ENCODE measurements at places on chromosomes 13 and 19.

DNA sequence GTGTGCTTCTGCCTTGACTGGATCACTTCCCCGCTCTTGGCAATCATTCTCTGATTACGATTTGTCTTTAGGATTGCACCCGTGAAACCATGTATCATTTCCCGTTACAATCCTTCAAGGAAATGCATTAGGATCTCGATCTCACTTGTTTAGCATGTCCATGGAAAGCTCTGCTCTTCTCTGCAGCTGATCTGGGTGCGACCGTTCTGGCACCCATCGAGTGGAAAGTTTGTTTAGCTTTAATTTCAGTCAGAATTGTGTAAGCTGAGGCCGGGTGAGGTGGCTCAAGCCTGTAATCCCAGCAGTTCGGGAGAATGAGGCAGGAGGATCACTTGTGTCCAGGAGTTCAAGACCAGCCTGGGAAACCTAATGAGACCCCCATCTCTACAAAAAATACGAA is 30.9 kb downstream of the NUMBL start:
- no peak for DNase-seq

DNA sequence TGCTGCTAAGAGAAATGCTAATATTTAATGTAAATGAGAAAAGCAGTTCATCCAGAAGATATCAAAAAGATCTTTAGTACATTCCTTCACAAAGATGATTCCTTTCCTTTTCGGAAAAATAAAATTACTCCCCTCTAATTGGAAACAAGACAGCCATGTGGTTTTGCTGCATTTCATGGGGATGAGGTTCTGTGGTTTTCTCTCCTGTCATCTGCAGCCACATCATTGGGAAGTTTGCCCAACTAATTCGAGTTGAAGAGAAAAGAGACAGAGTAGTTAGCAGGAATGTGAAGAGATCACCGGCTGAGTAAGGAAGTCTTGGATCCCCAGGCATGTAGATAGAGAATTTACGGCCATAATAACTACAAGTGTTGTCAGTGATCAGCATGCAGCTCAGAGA is 122.1 kb downstream of the CYSLTR2 start:
- no peak for DNase-seq

GRCh38 chr13:99042521-99043250 is 64.8 kb upstream of the DOCK9 start:
- no peak for DNase-seq

DNA sequence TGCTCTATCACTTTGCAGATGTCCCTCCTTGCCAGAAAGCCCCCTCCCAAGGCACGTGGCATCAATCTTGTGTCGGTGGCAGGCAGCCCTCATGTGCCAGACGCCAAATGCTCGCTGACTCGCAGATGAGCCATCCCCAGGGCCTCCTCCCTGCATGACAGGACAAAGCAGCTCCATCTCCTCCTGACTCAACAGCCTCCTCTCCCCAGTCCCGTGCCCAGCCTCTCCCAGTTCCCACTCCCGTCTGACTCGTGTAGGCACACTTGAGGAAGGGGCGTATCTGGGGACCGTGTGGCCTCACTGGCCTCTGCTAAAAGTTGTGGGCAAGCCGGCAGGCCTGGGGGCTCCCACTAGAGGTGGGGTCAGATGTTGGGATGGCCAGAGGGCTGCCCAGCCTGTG is 133.6 kb downstream of the STK24 start:
- DNase-seq = no peak

GRCh38 chr13:112870051-112870331 is 99.0 kb upstream of the MCF2L start:
- no peak for DNase-seq

- DNase-seq = no peak
Measured at GRCh38 chr13:98189841-98190505, 12.9 kb upstream of the RNF113B start.

DNA sequence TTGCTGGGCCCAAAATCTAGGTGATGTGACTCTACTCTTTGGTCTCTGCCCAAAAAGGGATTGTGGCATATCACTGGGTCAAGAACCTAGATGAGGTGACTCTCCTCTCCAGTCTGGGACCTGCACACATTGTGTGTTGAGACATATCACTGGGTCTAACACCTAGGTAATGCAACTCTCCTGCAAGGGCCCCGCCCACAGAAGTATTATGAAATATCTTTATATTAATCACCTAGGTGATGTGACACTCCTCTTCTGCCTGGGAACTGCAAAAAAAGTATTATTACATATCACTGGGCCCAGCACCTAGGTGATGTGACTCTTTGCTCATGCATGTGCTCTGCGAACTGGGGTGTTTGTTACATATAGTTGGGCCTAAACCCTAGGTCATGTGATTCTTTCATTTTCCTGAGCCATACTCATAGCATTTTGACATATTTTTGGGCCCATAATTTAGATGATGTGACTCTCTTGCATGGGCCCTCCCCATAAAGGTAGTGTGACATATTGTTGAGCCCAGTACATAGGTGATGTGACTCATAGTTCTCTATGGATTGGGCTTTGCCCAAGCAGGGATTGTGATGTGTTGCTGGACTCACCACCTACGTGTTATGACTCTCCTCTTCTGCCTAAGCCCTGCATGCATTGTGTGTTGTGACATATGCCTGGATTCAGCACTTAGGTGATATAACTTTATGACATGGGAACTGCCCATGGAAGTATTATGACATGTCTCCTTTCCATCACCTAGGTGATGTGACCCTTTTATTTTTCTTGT is 11.2 kb upstream of the ZNF681 start:
- DNase-seq = no peak

GRCh38 chr13:36124236-36124822 is 6.9 kb downstream of the DCLK1 start:
- DNase-seq = no peak

GRCh38 chr19:18594824-18595373 is 6.3 kb downstream of the REX1BD start:
- DNase-seq = no peak

GRCh38 chr13:33218426-33218825 is 67.1 kb downstream of the STARD13 start:
- DNase-seq = no peak

GRCh38 chr13:32530841-32531253 is 7.7 kb downstream of the N4BP2L2 start:
- DNase-seq = no peak

DNA sequence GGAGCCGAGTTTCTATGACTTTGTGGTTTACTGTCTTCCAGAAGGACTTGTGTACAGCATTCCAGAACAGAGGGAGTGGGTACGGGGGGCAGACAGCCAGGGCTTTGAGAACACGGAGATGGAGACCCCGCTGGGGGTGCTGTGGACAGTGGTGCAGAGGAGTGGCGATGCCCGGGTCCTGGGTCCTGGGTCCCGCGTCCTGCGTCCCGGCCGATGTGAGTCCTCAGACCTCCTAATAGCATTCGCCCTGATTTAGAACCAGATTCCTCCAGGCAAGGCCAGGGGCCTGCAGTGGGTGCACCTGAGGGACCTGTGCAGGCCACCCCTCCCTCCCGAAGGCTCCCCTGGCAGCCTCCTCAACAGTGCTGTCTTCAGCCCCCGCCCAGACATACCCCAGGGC is 97.9 kb downstream of the KDM4B start:
- no peak for DNase-seq

DNA sequence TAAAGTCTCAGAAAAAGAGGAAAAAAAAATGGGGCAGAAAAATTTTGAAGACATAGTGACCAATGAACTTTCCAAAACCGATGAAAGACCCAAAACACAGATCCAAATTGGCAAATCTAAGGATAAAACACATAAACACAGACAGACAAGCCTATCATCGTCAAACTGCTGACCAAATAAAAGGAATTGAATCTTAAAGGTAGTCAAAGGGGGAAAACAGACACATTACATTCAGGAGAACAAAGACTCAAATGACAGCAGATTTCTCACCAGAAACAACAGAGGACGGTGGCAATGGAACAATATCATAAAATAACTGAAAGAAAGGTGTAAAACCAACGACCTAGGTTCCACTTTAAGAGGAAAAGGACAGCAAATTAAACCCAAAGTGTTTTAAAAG is 10.2 kb downstream of the RBM26 start:
- no peak for DNase-seq

DNA sequence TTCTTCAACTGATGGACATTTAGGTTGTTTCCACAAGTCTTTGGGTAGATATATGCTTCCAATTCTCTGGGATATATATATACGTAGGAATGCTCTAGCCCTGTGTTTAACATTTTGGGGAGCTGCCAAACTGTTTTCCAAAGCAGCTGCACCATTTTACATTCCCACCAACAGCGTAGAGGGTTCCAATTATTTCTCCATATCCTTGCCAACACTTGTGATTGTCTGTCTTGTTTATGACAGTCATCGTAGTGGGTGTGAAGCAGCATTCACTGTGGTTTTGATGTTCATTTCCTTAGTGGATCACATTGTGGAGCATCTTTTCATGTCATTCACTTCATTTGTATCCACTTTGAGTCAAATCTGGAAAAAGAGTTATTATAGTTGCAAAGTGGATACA is 4.7 kb upstream of the CBLC start:
- no peak for DNase-seq

- DNase-seq = no peak
Measured at GRCh38 chr13:113654591-113655345, 3.2 kb downstream of the ATP4B start.

DNA sequence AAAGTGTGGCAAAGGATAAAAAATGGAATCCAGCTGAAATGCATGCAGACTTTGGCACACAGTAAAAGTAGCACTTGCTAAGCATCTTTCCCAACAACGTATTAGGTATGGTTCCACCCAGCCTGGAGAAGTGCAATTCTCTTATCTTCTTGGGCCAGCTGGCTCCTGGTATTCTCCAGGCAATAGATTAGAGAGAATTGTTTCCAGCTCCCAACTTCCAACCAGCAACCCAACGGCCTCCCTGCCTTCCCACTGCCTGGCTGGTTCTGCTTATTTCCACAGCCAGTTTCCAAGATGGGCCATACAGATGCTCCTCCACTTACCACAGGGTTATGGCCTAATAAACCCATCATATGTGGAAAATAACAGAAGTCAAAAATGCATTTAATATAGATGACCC is 133.4 kb downstream of the OXGR1 start:
- DNase-seq = no peak

DNA sequence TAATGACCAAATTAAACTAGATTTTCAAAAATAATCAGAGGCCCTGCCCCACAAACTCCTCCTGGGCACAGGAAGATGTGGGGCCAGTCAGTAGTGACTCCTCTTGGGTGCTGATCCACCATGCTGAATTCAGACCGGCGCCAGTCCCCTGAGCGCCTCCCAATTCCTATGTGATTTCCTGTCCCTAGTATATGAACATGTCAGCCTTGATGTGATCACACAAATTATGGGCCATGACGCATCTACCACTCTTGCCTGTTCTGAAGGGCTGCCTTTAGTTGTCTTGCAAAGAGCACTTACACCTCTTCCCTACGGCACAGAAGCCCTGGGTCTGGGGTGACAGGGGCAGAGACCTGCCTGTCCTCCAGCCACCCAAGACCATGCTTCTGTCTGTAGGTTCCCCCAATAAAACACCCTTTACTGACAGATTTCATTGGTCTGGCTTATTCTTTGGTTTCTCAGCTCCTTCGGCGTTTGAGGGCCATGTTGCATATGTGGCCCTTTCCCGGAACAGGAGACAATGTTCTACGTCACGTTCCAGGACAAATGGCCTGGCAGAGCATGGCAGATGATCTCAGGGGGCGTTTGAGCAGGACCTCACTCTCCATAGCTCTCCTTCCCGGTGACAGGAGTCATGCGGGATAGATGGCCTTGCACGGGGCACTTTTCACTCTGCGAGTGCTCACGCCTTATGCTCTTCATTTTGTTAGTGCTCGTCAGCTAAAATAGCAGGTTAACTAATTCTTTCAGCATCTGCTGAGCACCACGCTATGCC is 5.6 kb upstream of the ATP11A start:
- DNase-seq = no peak

- no peak for DNase-seq
Measured at GRCh38 chr19:16036397-16036925, 39.8 kb upstream of the TPM4 start.

GRCh38 chr13:105464249-105464648 is 1071.2 kb downstream of the EFNB2 start:
- DNase-seq = no peak

GRCh38 chr13:98384739-98385138 is 192.2 kb downstream of the STK24 start:
- DNase-seq = no peak

- no peak for DNase-seq
Measured at GRCh38 chr13:50334115-50334778, 319.0 kb downstream of the KCNRG start.

GRCh38 chr19:8209462-8210378 is 550 bp downstream of the CERS4 start:
- DNase-seq = no peak

DNA sequence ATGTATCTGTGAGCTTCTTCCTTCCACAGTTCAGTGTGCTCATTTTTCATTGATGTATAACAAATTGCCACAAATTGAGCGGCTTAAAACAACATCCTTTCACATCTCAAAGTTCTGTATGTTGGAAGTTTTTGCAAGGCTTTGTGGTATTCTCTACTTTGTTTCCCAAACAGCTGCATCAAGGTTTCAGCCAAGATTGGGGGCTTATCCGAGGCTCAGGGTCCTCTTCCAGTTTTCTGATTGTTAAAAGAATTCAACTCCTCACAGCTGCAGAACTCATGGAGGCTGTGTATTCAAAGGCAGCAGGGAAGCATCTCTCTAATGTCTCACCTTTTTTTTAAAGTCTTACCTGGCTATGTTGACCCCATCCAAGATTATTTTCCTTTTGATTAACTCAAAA is 1369.8 kb downstream of the PCDH9 start:
- no peak for DNase-seq

DNA sequence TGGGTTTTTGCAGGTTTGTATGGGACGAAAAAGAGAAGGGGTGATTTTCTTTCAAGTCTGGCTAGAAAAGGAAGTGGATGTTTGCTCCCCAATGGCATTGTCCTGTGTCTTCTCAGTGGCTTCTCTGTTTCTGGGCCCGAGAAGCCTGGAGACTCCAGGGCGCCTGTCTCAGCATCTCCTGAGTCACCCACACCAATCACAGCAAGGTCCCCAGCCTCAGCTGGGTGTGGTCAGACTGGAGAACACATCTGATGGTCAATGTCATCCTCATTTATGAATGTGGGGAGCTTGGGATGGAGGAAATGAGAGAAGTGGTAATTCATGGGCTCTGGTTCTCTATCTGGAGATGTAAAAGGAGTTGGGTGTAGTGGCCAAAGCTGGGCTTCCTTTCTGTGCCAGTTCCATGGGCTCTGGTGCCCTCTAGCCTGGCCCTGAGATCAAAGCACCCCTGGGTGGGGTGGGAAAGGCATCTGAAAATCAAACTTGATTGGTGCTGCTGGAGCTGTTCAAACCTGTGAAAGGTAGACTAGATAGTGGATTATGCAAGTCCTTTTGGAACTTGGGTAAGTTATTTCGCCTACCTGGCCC is 13.4 kb downstream of the RASL11A start:
- no peak for DNase-seq

GRCh38 chr13:72728290-72728605 is 525 bp downstream of the BORA start:
- no peak for DNase-seq

All from posterior cingulate gyrus (tissue), 11 donors.